ENCODE measurements at places on chromosomes 11 and 22.

DNA sequence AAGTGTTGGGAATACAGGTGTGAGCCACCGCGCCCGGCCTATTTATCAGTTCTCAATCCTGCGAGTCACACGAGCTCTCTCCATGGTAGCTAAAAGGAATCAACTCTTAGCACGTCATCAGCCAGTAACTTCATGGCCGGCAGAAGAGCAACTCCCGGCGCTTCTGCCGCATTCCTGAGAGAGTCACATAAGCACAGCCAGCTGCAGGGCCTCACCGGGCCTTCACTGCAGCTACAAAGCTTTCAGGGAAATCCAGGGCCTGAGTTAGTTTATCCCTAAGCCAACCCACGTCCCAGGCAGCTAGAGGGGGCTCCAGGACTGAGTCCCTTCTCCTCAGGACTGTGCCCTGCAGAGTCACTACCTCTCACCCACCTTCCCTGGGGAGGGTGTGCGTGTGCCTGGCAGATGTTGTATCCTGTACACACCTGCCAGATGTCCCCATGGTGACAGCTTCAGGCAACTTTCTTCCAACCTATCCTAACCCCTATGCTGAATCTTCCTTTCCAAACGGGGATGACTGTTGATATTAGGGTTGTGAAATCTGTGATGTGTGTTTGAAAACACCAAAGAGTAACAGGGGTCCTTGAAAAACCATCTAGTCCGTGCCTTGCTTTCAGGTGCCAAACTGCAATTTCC, 45.9 kb upstream of the ARFGAP3 start:
- no peak for DNase-seq

DNA sequence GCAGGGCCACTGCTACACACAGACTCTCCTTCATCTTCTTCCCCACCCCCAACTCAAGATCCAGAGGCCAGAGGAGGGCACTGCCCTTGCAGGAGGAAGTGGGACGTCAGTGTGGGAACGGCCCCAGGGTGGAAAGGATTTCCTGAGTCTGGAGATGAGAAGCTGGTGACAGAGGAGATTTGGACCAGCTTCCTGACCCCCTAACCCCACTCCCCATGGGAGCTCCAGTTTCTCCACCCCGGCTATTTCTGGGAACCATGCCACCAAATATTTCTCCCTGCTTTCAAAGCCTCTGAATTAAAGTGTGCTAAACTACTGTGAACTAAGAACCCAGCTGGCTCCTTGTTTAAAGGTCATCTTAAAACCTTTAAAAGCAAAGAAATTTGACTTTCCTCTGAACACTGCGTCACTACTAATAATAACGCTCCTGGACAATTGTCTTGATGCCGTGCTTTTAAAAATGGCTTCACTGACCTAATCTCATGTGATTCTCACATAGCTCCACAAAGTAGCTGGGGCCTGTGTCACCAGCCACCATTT, 46.6 kb downstream of the CWC15 start:
- no peak for DNase-seq

GRCh38 chr11:116194156-116194904, 578.5 kb downstream of the BUD13 start:
- no peak for DNase-seq

DNA sequence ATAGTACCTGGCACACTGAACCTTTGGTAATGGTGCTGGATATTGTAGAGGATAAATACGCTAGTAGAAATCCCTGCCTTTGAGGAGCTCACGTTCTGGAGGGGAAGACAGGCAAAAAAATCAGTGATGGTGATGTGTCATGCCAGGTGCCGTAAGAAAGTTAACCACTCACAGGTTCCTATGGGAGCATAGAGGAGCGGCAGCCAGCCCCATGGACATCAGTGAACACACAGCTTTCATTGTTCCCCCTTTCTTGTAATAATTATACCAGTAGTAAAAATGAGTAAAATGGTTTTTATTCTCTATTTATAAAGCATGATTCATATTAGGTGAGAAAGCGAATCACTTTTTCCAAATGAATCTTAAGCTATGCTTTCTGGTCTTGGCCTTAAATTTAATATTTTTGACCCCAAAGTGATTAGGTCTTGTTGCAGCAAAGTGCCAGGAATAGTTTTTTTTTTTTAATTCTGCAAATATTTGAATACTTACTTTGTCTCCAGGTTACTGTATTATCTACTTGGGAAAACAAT, 57.9 kb downstream of the UVRAG start:
- DNase-seq = no peak

DNA sequence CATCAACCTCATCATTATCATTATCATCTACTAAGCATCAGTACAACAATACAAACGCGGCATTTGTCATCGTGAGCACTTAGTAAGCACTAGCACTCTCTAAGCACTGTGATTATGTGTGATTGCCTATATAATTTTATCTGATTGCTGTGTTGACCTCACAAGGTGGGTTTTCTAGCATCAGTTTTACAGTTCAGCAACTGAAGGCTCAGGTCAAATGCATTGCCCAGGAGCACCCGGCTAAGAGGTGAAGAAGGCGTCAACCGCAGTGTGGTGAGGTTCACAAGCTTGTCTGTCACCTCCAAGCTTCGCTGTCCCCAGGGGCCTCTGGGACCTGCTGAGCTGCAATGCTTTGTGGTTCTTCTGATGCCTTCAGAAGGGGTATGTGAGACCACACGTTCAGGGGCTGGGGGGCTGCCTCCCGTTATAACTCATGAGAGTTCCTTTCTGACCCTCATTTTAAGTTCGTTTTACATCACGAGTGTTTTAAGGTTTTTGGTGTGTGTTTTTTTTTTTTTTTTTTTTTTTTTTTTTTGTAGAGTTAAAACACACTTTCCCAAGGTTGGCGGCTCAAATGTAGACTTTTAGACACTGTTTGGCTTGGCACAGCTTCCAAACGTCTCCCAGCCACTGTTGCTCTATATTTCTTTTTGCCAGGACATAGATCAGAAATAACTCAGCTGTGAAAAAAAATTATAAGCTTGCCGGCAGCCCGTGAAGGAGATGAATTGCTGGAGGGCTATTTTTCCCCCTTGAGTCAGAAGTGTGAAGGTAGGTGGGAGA, 33.8 kb upstream of the SCUBE1 start:
- DNase-seq = no peak

DNA sequence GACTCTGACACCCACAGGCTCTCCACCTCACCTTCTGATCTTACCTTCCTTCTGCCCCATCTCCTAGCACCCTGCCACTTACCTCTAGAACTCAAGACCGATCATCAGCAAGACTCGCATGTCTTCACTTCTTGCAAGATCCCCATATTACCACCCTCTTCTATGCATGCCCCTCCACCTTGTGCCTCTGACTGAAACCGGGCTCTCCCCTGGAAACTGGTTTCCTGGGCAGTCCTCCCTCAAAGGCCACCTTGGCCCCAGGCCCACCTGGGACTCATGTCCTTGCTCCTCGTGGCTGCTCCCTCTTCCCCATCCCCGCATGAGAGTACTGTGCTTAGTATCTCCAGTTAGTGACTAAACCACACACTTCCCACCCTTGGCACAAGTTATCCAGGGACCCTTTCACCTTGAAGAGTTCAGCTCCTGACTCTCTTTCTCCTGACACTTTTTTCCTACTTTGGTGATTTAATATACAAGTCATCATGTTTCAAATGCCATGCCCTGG, 136.7 kb downstream of the SPATA19 start:
- no peak for DNase-seq

- no peak for DNase-seq
Observed at GRCh38 chr11:19093976-19094375, 23.0 kb upstream of the ZDHHC13 start.

DNA sequence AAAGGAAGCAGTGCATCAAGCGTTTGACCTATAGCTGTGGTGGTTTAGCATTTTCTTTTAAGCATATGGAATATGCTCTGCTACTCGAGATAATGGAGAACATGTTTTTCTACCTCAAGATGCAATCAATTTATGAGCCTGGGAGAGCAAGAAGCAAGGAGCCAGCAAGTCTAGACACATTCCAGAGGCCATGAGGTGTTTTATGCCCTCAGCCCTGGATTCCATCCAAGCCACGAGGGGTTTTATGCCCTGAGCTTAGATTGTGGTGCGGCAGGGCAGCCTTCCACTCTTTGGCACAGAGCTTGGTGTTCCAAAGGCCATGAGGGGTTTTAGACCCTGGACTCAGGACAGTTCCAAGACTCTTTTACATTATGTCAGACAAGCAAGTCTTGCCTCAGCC, 11.7 kb upstream of the DNAJB13 start:
- DNase-seq = no peak

DNA sequence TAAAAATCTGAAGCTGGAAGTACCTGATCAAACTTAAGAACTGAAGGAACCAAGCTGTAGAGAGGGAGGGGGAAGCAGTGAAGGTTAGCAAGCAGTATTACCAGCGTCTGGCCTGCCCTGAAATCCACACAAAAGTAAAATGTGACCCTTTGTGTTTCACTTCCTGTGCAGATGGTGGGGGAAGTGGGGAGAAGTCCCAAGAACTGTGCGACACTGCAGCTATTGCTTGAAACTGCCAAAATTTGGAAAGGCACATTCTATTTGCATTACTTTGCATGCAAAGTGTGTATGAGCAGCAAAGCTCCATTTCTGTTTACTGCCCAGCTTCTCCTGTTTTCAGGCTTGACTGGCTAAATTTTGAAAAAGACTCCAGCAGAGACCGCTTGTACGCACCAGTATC, 72.1 kb upstream of the BMAL1 start:
- no peak for DNase-seq

- peak; percentile 56 for DNase-seq
Observed at GRCh38 chr11:113137713-113138529, 176.5 kb upstream of the TTC12 start.

DNA sequence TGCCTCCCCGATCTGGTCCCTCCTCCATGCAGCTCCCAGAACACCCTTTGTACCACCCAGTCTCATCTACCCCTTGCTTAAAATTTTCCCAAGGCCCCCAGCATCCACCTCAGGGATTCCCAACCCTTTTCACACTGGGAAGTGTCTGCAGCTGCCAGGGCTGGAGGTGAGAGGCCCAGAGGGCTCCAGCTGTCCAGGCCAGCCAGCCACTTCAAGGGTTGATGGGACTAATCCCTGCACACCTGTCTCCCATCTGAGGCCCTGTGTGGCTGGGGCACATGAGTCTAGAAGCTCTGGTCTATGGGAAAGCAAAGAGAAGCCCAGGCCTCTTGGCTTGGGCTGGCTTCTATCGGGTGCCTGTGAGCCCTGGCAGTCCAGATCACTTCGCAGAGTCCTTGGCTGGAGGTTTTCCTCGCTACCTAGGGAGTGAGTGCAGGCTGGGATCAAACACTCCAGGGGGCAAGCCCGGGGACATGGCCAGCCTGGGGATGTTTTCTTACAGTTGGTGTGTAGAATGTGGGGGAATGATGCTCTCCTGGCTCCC, 41.1 kb upstream of the TPBGL start:
- peak; percentile 22 for DNase-seq

DNA sequence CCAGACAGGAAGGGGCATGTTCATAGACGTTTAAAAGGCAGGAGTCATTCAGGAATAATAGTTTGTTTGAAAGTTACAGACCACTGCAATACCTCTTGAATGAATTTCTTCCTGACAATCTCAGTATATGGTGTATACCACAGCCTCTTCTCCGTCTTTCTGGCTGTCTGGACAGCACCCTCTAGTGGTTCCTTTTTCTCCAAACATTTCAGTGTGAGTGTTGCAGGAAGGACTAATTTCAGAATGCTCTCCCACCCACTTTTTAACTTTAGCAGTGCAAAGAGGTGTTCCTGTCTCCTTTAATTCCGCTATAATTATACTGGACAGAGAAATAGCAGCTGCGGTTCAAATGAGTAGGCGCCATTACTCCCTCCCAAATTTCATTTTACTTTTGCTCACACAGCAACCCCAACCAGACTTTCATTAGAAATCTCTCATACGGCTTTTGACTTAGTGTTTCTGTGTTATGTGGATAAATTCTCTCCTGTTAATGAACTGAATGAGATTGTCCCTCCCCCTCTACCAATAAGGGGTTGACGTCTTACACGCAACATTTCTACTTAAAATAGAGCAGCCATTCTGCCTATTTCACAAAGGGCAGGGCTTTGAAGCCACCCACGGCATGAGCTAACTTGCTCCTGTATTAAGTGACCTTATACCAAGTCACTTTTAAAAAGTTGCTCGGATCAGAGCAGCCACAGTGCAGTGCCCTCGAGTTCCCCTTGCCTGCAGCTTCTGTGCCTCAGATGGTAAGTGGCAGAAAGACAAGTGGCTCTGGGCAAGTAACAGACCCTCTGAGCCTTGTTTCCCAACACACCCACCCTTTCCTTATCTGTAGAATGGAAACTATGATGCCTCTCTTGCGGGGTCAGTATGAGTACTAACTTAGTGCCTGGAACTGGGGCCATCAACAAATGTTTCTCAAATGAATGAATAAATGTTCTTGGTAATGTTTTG, 368.6 kb downstream of the OPCML start:
- peak; percentile 67 for DNase-seq

GRCh38 chr22:33920197-33920540, at the start of gene LARGE1:
Gene LARGE1, minus strand, starts transcription at chr22:33920476.
- DNase-seq = no peak

- no peak for DNase-seq
Observed at GRCh38 chr11:37967635-37968034, 1369.6 kb upstream of the RAG2 start.

- no peak for DNase-seq
Observed at GRCh38 chr11:113593698-113594308, 112.3 kb downstream of the TMPRSS5 start.

GRCh38 chr11:26726960-26727359, 5.1 kb upstream of the SLC5A12 start:
- no peak for DNase-seq

DNA sequence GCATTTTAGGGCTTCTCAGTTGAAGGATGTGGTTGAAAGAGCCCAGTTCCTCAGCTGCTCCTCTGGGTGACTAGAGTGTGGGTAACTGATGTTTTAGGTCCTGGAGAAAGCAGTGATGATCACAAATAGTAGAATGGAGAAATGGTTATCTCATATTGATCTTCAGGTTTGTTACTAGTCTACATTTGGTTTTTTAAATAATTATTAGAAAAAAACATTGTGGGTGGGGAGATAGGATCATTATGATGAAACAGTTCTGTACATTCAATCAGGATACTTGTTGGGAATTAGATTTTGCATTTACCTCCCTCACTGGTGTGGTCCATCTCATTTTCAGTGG, 24.9 kb downstream of the SREBF2 start:
- no peak for DNase-seq

DNA sequence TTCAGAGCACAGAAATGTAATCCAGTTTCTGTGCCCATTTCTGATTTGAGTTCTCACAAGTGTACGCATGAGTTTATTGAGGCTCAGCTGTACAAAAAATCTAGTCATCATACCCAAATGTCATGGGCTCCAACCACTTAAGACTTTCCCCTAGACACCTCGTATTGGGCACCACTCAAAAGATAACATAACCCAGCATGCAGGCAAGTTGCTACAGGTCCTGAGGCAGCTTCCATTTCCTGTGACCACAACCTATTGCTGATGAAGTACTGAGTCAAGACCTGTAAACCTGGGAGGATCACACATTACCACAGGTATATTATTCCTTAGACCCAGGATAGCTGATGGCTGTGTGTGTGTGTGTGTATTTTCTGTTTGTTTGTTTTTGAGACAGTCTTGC, 95.2 kb downstream of the MRTFA start:
- no peak for DNase-seq
